HCT116 (cell line): ENCODE measurements at places on chromosomes 5 and 9. TPM values are rescaled to one million over a fixed set of nuclear protein-coding genes. Genes with fewer than 3 reads are reported as not detected.

Gene LCN12
- total RNA-seq: 4.2 TPM

Gene JADE2
- 39.9 TPM for total RNA-seq

Gene CKMT2
- not detected for total RNA-seq

Gene DMRT3
- total RNA-seq: not detected

Gene NNT
- total RNA-seq: 0.32 TPM

Gene TMC1
- 0.57 TPM for total RNA-seq

Gene CXCL14
- total RNA-seq: not detected

- H3K4me3 ChIP-seq: peak overlapping the region; percentile 64; the same call in 1 of the 2 replicates
- peaks cover 9% of the 10 kb centered on the region for H3K4me1 ChIP-seq
- no peak overlapping the region for H3K27ac ChIP-seq
- no peaks in the 10 kb centered on the region for H3K36me3 ChIP-seq
- DNase-seq: no peak
- no peaks in the 10 kb centered on the region for H3K27me3 ChIP-seq
Observed at GRCh38 chr5:61329550-61330128, 2.4 kb upstream of the ZSWIM6 start.

DNA sequence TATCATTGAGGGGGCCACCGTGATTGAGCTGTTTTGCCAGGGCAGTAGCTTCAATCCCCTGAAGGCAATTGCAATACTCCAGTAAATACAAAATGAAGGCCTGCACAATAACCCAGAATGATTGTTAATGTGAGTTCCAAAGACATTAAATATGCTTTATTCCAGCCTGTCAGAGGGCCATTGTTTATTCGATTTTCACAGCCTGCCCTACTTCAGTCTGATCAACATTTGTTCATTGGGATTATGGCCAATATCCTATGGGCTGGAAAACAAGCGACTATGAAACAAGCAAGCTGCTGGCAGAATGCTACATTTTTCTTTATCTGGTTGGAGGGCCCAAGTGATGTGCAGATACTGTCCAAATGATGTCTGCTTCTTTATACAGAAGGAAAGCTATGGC is 543.1 kb downstream of the TLE1 start:
- H3K4me3 ChIP-seq: no peak overlapping the region
- H3K27ac ChIP-seq: no peak overlapping the region
- no peaks in the 10 kb centered on the region for H3K36me3 ChIP-seq

GRCh38 chr9:133540698-133541025 is 6.2 kb downstream of the ADAMTSL2 start:
- no peaks in the 10 kb centered on the region for H3K36me3 ChIP-seq
- DNase-seq: no peak
- H3K4me1 ChIP-seq: no peaks in the 10 kb centered on the region
- H3K27me3 ChIP-seq: no peaks in the 10 kb centered on the region

- H3K27me3 ChIP-seq: no peaks in the 10 kb centered on the region
- H3K4me1 ChIP-seq: peaks cover 3% of the 10 kb centered on the region; the same call in 1 of the 2 replicates
- H3K27ac ChIP-seq: peak overlapping the region; percentile 13; the same call in 1 of the 2 replicates
- H3K4me3 ChIP-seq: 0 out of 2 replicates have a peak overlapping the region, but pooled peaks have one; percentile 2
- DNase-seq: no peak
- H3K36me3 ChIP-seq: peaks cover 9% of the 10 kb centered on the region
Observed at GRCh38 chr9:128892221-128892921, 10.4 kb downstream of the LRRC8A start.

GRCh38 chr5:74762599-74762998 is 4.3 kb downstream of the GFM2 start:
- H3K4me1 ChIP-seq: peaks cover 42% of the 10 kb centered on the region
- H3K27ac ChIP-seq: peak overlapping the region; percentile 4; the same call in 1 of the 2 replicates
- peaks cover 17% of the 10 kb centered on the region for H3K36me3 ChIP-seq
- DNase-seq: peak; percentile 76
- H3K27me3 ChIP-seq: no peaks in the 10 kb centered on the region

GRCh38 chr9:89032173-89032572 is 40.9 kb downstream of the S1PR3 start:
- no peak overlapping the region for H3K4me3 ChIP-seq
- DNase-seq: no peak
- H3K27ac ChIP-seq: no peak overlapping the region

GRCh38 chr9:128927731-128928411 is 7.1 kb downstream of the PHYHD1 start:
- H3K4me3 ChIP-seq: no peak overlapping the region
- no peak overlapping the region for H3K27ac ChIP-seq
- peak; percentile 42 for DNase-seq
- peaks cover 10% of the 10 kb centered on the region for H3K4me1 ChIP-seq
- no peaks in the 10 kb centered on the region for H3K27me3 ChIP-seq
- H3K36me3 ChIP-seq: no peaks in the 10 kb centered on the region

GRCh38 chr5:80387063-80387768 is 20.6 kb upstream of the ZFYVE16 start:
- no peak overlapping the region for H3K27ac ChIP-seq
- DNase-seq: no peak
- no peaks in the 10 kb centered on the region for H3K27me3 ChIP-seq
- H3K4me1 ChIP-seq: no peaks in the 10 kb centered on the region

- H3K4me1 ChIP-seq: no peaks in the 10 kb centered on the region
- no peak overlapping the region for H3K4me3 ChIP-seq
- no peaks in the 10 kb centered on the region for H3K27me3 ChIP-seq
- H3K36me3 ChIP-seq: no peaks in the 10 kb centered on the region
- no peak for DNase-seq
- no peak overlapping the region for H3K27ac ChIP-seq
Observed at GRCh38 chr5:147339313-147339712, 104.5 kb downstream of the STK32A start.

DNA sequence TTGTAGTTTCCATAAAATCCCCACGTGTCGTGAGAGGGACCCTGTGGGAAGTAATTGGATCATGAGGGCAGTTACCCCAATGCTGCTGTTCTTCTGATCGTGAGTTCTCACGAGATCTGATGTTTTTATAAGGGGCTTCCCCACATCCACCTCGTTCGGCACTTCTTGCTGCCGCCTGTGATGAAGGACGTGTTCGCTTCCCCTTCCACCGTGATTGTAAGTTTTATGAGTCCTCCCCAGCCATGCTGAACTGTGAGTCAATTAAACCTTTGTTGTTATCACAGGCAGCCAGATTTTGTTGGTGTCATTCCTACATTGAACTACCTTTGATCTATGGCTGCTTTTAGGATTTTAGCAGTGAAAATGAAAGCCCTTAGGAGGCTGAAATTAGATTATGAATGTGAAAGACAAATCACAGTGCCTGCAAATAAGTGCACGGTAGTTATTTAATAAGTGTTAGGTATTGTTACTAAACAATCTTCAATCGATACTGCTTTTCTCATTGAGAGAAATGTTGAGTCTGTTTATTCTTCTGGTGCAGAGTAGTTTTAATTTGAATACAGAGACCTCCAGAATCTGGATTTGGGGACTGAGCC is 68.0 kb upstream of the C6 start:
- H3K4me3 ChIP-seq: no peak overlapping the region
- H3K36me3 ChIP-seq: no peaks in the 10 kb centered on the region
- DNase-seq: no peak
- no peaks in the 10 kb centered on the region for H3K27me3 ChIP-seq
- no peaks in the 10 kb centered on the region for H3K4me1 ChIP-seq
- H3K27ac ChIP-seq: no peak overlapping the region

- no peaks in the 10 kb centered on the region for H3K36me3 ChIP-seq
- no peaks in the 10 kb centered on the region for H3K4me1 ChIP-seq
- no peak overlapping the region for H3K4me3 ChIP-seq
- H3K27me3 ChIP-seq: peaks cover 42% of the 10 kb centered on the region
Observed at GRCh38 chr5:168211936-168212335, 79.5 kb upstream of the WWC1 start.

GRCh38 chr9:34994900-34995669 is 5.5 kb downstream of the DNAJB5 start:
- no peaks in the 10 kb centered on the region for H3K27me3 ChIP-seq
- H3K4me3 ChIP-seq: no peak overlapping the region
- DNase-seq: no peak
- 0 out of 2 replicates have a peak, but pooled peaks cover 2% of the 10 kb centered on the region for H3K36me3 ChIP-seq

DNA sequence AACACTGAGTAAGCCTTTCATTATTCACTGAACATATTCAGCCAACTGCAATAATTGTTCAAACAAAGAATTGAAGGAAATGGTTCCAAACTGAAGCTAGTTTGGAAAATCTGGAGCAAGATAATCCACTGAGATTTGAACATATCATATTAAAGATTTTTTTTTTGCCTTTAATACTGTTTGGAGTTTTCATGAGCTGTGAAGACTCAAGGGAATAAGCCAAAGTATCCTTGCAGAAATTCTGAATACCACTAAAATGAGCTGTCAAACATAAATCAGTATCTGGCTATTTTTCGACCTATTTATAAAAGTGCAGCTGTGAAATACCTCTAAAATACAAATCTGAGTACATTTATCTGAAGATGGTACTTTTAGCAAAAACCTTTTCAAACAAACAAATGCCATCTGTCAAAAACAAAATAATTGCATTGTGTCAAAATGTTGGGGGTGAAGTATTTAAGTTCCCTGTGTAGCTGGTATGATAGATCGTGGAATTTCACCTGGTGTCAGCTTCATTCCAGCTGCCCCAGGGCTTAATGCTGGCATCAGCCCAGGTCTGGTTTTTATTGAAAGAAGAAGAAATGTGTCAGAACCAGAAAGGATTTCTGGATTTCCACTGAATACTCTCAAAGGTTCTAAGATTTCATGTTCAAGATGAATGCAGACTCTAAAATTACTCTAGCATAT is 149.0 kb upstream of the GRAMD2B start:
- H3K27ac ChIP-seq: no peak overlapping the region
- H3K27me3 ChIP-seq: no peaks in the 10 kb centered on the region
- H3K4me3 ChIP-seq: no peak overlapping the region
- H3K36me3 ChIP-seq: no peaks in the 10 kb centered on the region
- no peak for DNase-seq

- no peak overlapping the region for H3K4me3 ChIP-seq
- no peaks in the 10 kb centered on the region for H3K36me3 ChIP-seq
- H3K27ac ChIP-seq: no peak overlapping the region
- H3K4me1 ChIP-seq: no peaks in the 10 kb centered on the region
- no peaks in the 10 kb centered on the region for H3K27me3 ChIP-seq
Observed at GRCh38 chr5:125196481-125197111, 450.2 kb upstream of the ZNF608 start.
